ENCODE measurements at places on chromosomes 4 and X. TPM values are rescaled to one million over a fixed set of nuclear protein-coding genes. Genes with fewer than 3 reads are reported as not detected.

DNA sequence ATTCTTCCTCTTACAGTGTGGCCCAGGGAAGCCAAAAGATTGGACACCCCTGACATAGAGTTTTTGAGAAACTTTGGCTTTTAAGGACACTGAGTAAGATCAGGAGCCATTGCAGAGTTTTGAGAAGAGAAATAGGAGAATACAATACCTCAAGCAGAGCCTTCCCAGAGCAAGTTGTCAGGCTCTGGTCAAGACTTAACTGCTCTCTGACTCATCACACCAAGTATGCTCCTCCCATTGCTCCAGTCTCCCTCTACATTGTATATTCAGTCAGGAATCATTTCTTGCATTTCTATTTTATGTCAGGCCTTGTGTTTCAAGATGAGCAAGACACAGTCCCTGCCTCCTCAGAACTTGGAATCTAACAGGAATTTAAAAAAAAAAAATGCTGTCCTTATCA lies 176.4 kb upstream of the FMR1 start:
- DNase-seq, result no peak

The MID2 gene
- 9.6 TPM for polyA plus RNA-seq

GRCh38 chr4:168888715-168889215 lies 121.3 kb downstream of the CBR4 start:
- DNase-seq, result no peak

The EGF gene
- 1.3 TPM for polyA plus RNA-seq

The CXCL5 gene
- polyA plus RNA-seq, result 1.5 TPM

The VCX2 gene
- polyA plus RNA-seq, result not detected

The UFSP2 gene
- 24.7 TPM for polyA plus RNA-seq

GRCh38 chr4:158856852-158857251 lies 88.0 kb downstream of the FNIP2 start:
- DNase-seq, result no peak

- no peak for DNase-seq
These were observed 5.8 kb upstream of the DCLK2 start for GRCh38 chr4:150072471-150072870.

GRCh38 chr4:54731552-54731951 lies 73.8 kb downstream of the KIT start:
- DNase-seq, result no peak

The ZGRF1 gene
- polyA plus RNA-seq, result 3.6 TPM

- no peak for DNase-seq
These were observed 11.6 kb downstream of the LPAR4 start for GRCh38 chrX:78759081-78759480.

- DNase-seq, result no peak
These were observed 94.3 kb downstream of the REPS2 start for GRCh38 chrX:17040711-17041110.

DNA sequence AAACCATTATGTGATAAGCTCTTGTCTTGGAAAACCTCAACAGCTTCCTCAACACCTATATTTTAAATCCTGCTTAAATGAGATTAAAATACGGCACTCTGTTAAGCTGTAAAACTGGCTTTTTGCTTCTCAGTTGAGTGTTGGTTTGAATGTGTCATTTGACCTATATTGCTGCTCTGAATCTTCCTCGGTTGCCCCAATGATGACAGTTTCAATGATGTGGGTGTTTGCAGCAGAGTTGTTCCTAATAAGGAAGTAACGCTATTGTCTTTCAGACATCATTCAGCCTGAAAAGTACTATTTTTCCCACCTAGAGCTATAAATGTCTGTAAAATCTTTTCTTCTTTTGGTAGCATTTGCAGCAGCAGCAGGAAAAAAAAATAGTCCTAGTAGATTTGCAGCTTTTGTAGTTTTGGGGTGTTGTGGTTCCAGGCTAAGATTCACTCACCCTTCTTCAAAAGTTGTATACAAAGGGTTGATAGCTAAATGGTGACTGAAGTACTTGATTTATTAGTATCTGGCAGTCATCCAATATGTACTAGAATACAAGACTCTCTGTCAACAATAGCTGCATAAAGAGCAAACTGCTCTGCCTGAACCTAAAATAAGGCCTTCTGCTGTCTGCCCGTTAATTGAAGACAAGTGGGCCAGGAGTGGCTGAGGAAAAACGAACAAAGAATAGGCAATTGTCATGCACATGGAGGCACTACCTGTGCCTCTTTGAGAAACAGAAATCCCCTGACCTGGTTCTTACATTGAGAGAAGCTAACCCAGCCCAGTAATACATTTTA lies 333.1 kb downstream of the IL1RAPL1 start:
- no peak for DNase-seq

GRCh38 chrX:39969099-39969818 lies 128.5 kb downstream of the BCOR start:
- no peak for DNase-seq

DNA sequence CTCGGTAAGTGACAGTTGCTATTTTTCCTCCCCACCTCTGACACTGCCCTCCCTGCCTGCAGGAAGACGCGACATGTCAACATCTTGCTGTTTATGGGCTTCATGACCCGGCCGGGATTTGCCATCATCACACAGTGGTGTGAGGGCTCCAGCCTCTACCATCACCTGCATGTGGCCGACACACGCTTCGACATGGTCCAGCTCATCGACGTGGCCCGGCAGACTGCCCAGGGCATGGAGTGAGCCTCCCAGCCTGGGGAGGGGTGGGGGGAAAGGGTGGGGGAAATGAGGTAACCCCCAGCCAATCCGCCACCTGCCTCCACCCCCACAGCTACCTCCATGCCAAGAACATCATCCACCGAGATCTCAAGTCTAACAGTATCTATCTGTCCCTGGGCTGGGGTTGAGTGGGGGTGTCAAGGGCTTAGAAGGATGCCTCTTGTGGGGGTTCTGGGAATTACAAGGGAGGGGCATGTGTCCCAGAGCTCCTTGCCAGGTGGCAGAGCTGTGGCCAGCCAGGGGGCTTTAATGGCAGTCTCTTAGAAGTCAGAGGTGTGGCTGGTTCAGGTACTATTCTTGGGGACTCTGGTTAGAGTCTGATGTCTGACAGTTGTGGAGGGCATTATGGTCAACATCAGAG lies 7.8 kb downstream of the ARAF start:
- no peak for DNase-seq

The CFAP47 gene
- polyA plus RNA-seq, result under 0.01 TPM

DNA sequence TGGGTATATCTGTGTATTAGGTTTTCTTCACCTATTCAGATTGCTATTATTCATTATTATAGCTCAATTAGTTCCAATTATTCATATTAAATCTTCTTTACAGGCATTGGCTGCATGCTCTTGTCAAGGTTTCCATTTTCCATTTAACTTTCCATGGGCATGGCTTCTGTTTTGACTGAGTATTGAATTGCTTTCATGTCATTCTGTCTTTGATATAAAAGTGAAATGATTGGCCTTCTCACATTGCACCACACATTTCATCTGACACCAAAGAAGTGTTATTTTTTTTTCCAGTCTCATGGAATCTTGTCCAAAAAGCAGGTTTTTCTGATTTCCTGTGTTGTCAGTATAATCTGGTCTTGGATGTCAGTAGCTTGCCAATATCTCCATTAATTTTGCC lies 1244.3 kb downstream of the RAPGEF2 start:
- DNase-seq, result no peak

GRCh38 chrX:99271641-99272040 lies 1138.4 kb downstream of the PCDH19 start:
- DNase-seq, result no peak

The LRIT3 gene
- polyA plus RNA-seq, result 0.05 TPM

DNA sequence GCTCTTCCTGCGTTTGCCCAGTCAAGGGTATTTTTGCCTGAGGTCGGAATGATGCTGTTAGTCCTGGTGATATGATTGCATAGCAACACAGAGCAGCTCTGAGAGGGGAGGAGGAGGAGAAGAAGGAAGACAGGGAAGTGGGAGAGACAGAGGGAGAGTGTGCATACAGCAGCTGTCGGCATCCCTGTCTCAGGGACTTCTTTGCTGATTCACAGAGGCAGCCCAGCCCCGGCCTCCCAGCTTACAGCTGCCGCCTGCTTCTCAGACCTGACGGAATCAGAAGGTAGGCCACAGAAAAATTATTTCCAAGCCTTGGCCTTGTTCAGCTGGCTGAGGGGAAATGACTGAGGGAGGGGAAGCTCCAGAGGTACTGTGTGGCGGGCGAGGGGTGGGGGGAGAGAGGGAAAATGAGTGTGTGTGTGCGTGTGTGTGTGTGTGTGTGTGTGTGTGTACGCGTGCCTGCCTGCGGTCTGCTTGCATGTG lies 319 bp downstream of the DRP2 start:
- DNase-seq, result no peak

GRCh38 chr4:3441501-3442459 lies at the start of gene HGFAC:
Gene HGFAC, plus strand, starts transcription at chr4:3441968. Its CDS starts 34 bp downstream, at chr4:3442002.
- DNase-seq, result no peak

The SPANXB1 gene
- polyA plus RNA-seq, result not detected
